ENCODE measurements at places on chromosomes 1 and 21.

DNA sequence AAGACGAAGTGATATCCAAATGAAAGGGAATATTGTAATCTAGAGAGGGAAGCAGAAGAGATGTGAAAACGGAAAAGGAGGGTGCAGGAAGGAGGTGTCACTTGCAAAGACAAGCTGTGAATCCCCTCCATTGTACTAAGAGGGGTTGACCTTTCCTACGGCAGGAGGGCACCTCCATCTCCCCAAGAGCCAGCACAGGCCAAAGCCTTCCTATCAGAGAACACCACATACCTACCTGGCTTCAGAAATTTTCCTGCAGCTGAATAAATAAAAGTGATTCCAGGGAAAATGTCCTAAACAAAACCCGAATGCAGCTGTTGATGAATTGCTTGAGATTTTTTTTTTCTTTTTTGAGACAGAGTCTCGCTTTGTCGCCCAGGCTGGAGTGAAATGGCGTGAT, 14.3 kb downstream of the KANK4 start:
- no peak for DNase-seq

DNA sequence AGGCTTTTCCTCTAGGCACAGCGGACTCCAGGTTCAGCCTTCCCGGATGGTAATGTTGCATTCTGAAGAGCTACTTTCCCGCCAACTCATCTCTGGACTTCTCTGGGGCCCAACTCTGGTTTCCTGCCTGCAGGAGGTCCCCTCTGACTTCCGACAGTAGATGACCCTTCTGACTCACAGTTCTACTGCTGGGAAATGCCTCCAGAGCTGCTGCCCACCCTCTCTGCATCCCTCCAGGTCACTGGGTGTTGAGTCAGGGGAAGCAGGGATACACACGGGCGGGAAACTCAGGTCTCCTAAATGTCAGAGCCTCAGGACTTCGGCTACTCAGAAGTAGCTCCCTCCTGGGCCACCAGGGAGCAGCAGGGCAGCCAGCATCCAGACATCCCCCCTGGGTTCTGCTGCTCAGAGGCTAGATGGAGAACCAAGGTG, 2.1 kb upstream of the KIF21B start:
- no peak for DNase-seq

DNA sequence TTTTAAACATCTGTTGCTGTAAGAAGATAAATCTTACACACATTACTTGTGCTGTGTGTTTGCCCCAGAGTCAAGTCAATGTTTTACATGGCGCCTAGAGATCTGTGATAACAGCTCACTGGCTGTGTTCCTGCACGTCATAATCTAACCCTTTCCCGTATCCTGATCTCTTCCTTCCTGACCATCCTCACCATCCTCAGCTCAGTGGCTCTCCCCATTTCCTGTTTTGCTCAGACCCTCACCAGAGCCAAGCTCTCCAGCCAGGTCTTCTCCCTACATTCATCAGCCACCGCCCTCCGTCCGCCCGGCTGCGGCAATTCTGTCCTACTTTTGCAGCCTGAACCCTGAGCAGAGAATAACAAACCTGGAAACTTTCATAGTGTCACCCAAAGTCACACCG, 824.7 kb downstream of the USP25 start:
- no peak for DNase-seq

GRCh38 chr1:30721812-30722537, 1.4 kb downstream of the MATN1 start:
- no peak for DNase-seq

DNA sequence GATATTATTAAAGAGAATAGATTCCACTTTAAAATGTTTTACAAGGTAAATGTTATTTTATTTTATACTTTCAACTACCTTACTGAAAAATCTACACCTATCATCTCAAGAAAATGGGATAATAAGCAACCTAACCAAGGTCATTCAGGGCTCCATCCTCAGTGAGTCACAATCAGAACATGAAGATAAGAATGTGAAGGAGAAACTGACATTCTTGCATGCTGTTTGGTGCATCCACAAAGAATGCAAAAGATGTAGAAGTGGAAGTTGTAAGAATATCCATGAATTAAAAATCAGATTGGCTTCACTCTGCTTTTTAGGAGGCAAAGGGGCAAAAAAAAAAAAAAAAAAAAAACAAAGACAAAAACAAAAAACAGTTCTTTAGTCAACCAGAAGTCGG, 6.5 kb downstream of the WARS2 start:
- DNase-seq = no peak

GRCh38 chr1:87642581-87643221, 314.0 kb downstream of the LMO4 start:
- DNase-seq = peak; percentile 1

DNA sequence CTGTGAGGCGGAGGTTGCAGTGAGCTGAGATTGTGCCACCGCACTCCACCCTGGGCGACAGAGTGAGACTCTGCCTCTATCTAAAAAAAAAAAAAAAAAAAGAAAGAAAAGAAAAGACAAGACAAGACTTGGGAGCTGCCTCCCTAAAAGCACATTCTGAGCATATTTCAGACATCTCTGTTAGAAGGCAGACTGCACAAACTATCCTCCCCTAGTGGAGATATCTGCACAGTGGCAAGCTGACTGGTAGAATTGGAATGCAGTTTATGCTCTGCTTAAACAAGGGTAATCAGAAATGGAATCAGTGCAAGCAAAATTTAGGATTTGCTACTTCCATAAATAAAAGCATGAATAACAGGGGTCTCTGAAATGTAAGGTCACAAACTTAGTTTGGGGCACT, 31.8 kb downstream of the GNG4 start:
- peak; percentile 22 for DNase-seq

DNA sequence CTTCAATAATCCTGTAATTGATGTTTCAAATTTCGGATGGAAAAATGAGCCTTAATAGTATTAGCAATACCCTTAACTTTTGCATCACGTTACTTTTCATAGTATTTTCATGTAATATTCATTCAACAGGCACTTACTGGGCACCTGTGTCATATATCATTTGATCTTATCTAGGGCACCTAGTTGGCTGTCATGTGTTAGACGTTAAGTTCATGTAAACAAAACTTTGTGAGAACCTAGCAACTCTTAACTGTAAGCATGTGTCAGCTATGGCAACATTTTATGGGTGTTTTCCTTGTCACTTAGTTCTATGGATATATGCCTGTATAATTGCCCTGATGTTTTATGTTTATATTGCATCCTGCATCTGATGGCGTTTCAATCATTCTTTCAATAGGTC, 777 bp downstream of the LAMC2 start:
- DNase-seq = no peak

DNA sequence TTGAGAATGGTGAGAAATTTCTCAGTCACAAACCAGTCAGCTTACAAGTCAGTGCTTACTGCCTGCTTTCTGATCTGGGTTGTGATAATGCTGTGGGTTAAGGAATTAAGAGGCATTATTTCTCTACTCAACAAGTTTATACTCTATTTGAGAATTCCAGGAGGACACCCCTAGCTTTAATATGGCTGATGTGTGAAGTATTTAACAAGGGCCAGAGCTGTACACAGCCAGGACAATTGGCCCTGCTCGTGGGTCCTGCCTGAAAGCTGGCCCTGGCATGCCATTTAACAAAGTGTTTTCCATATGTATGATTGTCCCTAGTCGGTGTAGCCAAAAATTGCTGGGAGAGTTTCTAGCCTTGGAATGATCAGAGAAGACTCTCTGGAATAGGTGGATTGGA, 43.2 kb downstream of the HHAT start:
- no peak for DNase-seq

- no peak for DNase-seq
Observed at GRCh38 chr1:2290171-2290578, 62.1 kb downstream of the SKI start.

GRCh38 chr1:24996983-24997893, 67.2 kb upstream of the RUNX3 start:
- no peak for DNase-seq

- no peak for DNase-seq
Observed at GRCh38 chr1:172533513-172534151, 682 bp downstream of the SUCO start.

GRCh38 chr1:221708076-221708571, 33.8 kb downstream of the DUSP10 start:
- DNase-seq = no peak

DNA sequence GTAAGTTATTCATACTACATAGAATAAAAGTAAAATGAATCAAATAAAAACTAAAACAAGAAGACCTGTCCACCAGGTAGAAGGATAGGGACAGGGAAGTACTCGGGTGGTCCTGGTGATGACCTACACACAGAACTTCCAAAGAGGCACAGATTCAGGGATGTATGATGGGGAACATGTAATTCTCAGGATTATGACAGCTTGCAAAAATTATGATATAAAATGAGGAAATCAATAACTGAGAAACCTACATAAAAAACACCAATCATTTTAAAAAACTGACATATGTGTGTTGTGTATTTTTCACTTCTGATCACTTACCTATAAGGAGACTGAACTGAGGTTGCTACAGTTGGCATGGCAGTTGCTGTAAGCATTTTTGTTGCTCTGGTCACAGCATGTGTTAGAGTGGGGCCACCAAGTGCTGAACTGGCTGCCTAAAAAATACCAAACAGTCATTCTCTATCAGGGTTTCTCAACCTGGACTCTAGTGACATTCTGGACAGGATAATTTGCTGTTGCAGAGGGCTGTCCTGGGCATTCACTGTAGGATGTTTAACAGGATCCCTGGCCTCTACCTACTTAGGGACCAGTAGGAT, 73.8 kb downstream of the USP24 start:
- DNase-seq = no peak

- no peak for DNase-seq
Observed at GRCh38 chr21:41219498-41220207, 51.7 kb downstream of the BACE2 start.

DNA sequence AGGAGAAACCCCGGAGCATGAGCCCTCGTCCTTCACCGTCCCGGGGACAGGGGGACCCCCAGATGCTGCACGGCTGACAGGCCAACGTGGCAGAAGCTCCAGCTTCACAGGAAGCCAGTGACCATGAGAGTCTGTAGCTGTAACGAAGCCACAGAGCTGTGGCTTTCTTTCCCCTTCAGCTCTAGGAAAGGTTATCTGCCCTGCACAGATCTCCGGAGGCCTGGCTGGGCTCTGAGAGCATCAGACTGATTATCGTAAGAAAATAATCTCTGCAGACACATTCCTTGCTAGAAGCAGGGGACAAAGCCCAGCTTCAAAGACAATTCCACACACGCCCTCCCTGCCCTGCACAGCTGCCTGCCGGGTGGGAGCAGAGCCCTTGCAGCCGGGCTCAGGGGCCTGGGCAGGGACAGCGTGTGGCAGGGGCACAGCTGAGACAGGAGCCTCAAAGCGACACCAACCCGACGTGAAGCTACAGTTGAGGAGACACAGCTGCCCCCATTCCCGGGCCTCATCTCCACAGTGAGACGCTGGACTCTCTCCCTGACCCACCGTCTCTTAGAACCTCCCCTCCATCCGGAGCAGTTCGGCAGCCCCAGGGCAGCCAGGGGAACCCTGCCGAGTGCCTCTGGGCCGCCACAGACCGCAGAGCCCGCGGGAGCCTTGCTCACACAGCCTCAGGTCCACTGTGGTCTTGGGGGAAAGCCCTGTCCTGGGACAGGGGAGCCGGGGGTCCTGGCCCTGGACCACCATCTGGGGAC, 30.6 kb downstream of the POFUT2 start:
- DNase-seq = no peak

GRCh38 chr1:25809283-25809926, 9.4 kb downstream of the SELENON start:
- no peak for DNase-seq

- DNase-seq = no peak
Observed at GRCh38 chr1:25148673-25149300, 83.5 kb downstream of the SYF2 start.

GRCh38 chr1:206631085-206631509, 4.2 kb upstream of the DYRK3 start:
- no peak for DNase-seq
